ENCODE measurements at places on chromosomes 7 and 10.

GRCh38 chr7:135239263-135239662 lies 5.6 kb downstream of the STRA8 start:
- DNase-seq = no peak

- no peak for DNase-seq
Observed at GRCh38 chr7:105996860-105997737, 34.0 kb downstream of the CDHR3 start.

DNA sequence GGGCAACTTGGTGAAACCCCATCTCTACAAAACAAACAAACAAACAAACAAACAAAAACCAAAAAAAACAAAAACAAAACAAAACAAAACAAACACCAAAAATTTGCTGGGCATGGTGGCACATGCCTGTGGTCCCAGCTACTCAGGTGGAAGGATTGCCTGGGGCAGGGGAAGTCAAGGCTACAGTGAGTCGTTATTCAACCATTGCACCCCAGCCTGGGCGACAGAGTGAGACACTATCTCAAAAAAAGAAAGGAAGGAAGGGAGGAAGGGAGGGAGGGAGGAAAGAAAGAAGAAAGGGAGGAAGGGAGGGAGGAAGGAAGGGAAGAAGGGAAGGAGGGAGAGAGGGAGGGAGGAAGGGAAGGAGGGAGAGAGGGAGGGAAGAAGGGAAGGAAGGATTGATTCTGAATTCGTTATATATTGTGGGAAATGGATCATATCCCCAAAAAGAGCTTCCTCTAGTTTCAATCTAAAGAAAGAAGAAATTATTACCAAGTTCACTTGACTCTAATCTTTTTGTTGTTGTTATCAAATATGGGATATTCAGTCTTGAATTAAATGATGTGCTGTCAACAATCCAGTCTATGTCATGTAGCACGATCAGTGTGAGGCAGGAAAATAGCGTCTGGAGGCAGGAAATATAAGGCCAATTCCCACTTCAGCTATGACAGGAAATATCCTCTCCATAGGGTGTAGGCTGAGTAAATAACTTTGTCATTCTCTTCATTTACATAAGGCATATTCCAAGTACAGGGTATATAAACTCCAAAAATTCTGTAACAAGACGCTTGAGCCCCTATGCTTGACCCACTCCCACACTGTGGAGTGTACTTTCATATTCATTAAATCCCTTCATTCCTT lies 26.2 kb upstream of the TRIM24 start:
- no peak for DNase-seq

DNA sequence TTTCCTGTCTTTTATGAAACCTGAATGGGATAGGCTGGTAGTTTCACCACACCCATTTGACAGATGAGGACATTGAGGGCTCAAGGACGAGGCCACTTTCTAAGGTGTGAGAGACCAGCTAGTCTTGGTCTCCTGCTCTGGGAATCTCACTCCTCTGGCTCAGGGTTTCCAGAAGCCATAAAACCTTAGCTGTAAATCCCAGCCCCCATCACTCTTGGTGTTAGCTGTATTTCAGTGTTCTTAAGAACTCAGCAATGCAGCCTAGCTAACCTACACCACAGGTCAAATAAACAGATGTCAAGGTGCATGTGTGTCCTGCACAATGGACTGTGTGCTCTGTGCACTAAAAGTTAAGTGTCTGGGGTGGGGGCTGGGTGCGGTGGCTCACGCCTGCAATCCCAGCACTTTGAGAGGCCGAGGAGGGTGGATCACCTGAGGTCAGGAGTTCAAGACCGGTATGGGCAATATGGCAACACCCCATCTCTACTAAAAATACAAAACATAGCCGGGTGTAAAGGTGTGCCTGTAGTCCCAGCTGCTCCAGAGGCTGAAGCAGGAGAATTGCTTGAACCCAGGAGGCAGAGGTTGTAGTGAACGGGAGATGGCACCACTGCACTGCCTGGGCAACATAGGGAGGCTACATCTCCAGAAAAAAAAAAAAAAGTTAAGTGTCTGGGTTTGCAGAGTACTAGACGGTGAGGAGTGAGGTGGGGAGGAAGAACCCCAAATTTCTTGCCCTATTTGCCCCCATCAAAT lies 567 bp upstream of the EPO start:
- no peak for DNase-seq

DNA sequence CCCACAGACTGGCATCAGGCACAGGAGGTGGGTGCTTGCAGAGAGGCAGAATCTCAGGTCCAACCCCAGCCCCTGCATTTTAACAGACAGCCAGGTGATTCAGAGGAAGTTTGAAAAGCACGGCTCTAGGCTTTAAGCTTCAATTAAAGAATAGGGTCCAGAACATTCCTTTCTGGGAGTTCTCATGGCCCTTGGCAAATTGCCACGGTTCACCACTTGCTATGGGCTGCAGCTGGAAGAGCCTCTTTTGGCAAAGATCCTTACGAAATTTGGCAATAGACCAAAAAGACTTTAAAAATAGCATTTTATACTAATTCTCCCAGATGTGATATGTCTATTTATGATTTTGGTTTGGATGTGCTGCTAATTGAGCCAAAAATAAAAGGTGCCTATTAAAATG lies 148.1 kb downstream of the ITGA8 start:
- peak; percentile 81 for DNase-seq

DNA sequence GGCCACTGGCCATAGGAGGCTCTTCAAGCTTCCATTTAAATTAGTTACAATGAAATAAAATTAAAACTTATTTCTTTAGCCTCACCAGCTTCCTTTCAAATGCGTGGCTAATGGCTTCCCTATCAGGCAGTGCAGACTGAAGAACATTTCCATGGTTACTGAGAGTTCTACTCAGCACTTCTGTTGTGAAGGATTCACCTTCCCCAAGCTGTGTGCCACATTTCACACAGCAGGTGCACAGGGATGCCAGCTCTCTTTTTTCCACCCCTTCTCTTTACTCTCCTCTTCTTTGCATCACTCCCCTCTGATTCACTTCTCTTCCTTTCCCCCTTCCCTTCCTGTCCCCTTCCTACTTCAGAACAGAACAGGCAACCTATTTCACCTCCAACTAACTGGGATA lies 833 bp downstream of the GDF2 start:
- DNase-seq = no peak

DNA sequence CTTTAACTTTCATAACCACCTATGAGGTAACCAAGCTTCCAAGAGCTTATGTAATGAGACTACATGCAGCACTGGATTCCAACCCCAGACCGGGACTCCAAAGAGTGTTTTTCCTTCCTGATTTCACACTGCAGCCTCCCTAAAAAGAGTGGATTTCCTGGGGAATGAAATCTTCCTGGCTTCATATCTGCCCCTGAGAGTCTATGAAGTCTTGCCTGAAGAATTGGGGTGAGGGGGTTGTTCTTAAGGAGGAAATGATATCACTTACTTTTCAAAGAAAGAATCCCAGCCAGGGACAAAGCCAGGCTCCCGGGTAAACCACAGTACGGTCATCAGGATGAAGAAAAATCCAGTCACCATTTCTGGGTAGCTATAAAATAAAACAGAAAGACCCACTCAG lies 29.7 kb downstream of the STMP1 start:
- DNase-seq = no peak

DNA sequence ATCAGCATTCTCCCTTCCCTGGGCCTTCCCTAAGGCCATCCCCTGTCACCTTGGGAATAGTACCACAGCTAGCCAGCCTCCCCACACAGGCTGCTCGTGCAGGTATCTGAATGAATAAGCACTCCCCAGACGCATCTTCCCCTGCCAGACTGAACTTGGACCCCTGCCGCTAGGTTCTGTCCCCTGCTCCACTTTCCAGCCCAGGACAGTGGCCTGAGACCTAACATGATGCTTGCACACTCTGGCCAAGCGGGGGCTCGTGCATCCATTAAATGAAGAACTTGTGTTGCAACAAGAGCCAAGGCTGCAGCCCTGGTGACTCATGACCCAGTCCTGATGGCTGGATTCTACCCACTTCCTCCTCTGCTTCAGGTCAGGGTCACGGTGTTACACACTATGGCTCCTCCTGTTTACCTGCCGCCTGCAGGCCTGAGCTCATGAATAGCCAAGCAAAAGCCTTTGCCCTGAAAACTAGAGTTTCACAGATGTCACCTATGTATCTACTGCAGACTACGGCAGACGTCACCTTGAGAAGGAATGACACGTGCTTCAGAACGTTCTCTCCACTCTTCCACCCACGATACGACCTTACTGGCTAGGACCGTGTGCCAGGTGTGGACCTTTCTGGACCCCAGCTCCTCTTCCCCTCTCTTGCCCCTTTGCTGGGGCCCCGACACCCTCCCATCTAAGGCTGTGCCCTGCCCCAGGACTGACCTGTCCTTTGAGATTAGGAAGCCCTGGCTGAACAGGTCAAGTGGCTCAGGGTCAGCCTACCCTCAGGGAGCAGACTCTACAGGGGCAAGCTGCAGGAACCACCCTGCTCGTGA lies 6.5 kb downstream of the ASB13 start:
- DNase-seq = peak; percentile 77

DNA sequence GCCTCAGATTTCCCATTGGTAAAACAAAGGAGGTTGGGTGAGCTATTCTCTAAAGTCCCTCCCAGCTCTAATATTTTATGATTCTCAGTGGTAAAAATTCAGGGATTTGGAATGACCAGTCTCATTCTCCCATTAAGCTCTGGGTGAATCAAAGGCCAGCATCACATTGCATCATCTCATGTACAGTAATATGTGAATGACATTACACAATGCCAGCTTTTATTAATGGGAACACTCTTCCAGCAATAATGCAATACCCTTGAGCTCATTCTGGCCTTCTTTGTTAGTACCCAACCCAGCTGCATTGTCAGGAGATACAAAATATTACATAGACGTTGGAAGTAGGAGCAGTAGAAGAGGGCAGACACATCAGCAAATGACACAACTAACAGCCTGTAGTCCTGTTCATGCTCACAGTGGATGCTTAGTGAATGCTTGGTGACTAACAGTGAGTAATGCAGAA lies 100.0 kb upstream of the EGR2 start:
- no peak for DNase-seq

- DNase-seq = peak; percentile 45
Observed at GRCh38 chr10:131748831-131749766, 151.7 kb upstream of the PPP2R2D start.

GRCh38 chr7:32670110-32671025 lies 175.1 kb downstream of the AVL9 start:
- no peak for DNase-seq

GRCh38 chr7:85454904-85455303 lies 268.0 kb upstream of the SEMA3D start:
- DNase-seq = no peak

GRCh38 chr7:47546733-47547494 lies 35.0 kb downstream of the TNS3 start:
- no peak for DNase-seq

DNA sequence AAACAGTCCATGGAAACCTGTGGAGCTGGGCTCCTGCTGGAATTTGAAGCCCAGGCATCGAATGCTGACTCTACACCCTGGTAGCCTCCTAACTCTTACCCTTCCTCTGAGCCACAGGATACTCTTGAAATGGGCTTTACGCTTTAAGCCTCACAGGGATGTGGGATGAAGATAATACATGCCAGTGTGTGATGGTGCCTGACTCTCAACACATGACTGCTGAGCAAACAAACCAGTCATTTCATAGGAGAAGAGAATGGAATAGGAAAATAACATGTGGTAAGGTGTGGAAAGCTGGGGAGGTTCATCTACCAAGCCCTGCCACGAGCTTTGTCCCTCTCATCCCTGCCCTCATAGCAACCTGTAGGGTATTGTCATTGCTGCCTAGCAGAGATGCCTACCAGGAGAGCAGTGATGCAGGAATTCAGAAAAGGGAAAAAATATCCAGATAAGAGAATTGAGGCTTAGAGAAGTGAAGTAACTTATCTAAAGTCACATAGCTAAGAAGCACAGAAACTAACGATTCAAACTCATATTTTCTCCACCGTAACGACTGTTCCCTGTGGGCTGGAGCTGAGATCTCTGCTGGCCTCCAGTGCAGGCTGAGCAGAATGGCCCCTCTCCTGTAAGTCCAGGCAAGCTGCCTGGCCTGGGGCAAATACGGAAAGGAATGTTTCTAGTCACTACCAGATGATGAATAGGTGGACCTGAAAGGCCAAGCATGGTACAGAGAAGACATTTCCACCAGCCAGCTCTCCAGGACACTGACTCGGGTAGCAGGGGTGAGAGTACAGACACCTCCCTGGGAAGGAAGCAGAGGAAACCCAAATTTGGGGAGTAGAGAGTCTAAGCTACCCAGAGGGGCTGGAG lies 90.2 kb upstream of the DUSP5 start:
- no peak for DNase-seq

- no peak for DNase-seq
Observed at GRCh38 chr10:11856678-11857077, 33.5 kb downstream of the PROSER2 start.

- no peak for DNase-seq
Observed at GRCh38 chr7:12777257-12777656, 89.8 kb downstream of the ARL4A start.

GRCh38 chr7:22238354-22239311 lies 118.3 kb downstream of the RAPGEF5 start:
- DNase-seq = no peak

DNA sequence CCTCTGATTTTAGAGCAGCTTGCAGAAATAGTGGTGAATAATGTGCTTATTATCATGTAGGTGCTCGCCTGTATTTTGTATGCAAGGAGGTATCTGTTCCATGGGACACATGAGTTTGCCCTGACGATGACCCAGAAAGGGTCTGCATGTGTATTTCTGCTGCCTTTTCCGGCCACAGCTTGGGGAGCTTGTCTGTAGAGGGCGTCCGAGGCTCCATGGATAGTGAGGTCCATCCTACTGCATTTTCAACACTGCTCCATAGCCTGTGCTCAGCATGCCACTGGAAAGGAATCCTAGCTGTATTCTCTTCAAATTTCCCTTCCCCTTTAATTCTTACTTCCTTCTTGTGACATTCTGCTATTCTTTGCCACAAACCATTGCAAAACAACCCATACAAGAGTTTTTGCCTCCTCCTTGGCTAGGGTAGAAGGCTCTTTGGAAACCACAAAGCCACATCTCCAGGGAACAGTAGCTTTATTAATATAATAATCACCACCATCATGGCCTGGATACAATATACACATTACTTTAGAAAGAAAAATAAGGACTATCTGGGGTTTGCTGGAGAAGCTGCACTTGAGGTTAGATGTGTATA lies 127.7 kb downstream of the DYNC1I1 start:
- DNase-seq = no peak

DNA sequence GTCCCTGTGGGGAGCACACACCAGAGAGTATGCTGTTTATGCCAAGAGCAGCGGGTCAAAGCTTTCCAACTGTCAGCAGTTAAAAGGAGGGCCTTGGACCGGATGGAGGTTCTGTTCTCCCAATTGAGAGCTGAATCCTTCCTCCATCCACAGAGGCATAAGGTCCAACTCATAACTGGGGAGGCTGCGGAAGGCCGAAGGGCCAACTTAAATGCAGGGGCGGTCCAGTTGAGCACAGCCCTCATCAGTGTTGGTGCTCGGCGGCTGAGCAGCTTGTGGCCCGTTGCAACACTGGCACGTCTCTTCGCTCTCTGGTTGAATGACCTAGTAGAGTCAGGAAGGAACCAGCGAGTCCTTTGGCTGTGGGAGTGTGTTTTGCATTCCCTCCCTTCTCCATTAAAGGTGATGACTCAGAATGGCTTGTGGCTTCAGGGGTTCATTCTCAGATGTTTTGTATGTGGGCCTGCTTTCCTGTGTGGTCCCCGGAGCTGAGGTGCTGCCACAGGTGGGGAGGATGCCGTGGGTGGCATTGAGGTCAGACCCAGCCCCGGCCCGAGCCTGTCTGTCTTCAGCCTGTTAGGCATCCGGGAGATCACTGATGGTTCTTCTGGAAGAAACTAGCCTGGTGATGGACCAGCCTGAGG lies 44.8 kb upstream of the DMBT1 start:
- no peak for DNase-seq

- DNase-seq = no peak
Observed at GRCh38 chr7:14021069-14021468, 31.6 kb upstream of the ETV1 start.

Measured in RWPE2 (cell line).